ENCODE measurements at places on chromosomes 3 and 15.

GRCh38 chr15:38563723-38564519 lies 693 bp downstream of the RASGRP1 start:
- peak; percentile 85 for DNase-seq

DNA sequence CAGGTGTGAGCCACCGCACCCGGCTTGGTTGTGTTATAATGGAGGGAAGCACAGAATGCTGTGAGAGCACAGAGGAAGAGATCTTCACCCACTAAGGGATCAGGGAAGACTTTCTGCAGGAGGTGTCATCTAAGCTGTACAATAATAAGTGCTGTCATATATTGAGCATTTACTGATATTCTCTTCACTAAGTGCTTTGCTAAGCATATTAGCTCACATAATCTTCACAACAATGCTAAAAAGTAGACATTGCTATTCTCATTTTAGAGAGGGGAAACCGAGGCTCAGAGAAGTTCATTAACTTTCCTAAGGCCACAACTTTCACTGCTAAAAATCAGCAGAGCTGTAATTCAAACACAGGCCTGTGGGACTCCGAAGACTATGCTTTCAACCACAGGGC lies 115.3 kb downstream of the CORO2B start:
- no peak for DNase-seq

DNA sequence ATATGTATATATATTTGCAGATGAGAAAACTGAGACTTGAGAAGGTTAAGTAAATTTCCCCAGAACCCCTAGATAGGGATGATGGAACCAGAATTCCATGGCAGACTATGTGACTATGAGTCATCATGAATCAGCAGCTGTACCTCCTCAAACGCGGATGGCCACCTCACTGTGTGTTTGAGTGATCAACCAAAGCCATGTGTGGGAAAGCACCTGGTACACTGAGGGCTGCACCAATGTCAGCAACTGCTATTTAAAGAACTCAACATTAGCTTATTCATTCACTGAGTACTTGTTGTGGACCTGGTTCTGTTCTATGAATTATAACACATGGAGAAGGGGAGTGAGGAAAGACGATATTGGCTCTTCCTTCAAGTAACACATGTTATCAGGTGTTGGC lies 377.0 kb downstream of the GAP43 start:
- DNase-seq = no peak

- no peak for DNase-seq
These were observed 123.7 kb downstream of the MTHFS start for GRCh38 chr15:79773128-79773527.

Data from activated CD4-positive, alpha-beta T cell treated with anti-CD3 and anti-CD28 coated beads for 24 hours (primary cell).